Adipocyte (in vitro differentiated cells): ENCODE measurements at places on chromosomes 12 and 14.

DNA sequence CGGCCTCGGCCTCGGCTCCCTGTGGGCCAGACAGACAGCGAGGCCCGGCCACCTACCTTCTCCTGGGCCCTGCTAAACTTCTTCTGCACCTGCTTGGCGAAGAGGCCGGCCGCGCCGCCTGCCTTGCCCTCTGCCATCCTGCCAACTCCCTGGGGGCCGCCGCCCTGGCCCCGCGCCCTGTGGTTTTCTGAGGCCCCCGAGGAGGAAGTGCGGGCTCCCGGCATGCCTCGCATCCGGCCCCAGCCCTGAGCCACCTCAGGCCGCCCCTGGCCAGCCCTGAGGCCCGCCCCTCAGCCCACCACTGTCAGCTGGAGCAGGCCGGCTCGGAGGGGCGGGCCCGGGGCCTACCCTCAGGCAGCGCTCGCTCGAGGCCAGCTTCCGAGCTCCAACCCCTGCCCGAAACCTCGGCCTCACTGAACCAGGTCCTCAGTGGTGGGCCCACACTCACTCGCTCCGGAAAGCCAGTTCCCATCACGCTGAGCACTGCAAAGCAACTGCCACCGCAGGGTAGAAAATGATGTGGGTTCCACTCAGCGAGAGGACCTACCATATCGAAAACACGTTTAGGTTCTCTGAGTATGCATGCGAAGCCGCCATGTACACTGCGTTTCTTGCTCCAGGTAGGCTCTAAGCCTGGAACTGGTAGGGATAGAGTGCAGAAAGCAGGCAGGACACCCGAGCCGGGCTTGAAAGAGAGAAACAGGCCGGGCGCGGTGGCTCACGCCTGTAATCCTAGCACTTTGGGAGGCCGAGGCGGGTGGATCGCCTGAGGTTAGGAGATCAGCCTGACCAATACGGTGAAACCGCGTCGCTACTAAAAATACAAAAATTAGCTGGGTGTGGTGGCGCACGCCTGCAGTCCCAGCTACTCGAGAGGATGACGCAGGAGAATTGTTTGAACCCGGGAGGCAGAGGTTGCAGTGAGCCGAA is at the start of gene BIN2:
TSS of gene BIN2 (minus strand) at position 209 of the 930 bp plus-strand sequence. CDS start at position 137, 72 bp downstream.
- DNase-seq: no peak

GRCh38 chr12:108614041-108614440 is 16.2 kb upstream of the TMEM119 start:
- no peak for DNase-seq

DNA sequence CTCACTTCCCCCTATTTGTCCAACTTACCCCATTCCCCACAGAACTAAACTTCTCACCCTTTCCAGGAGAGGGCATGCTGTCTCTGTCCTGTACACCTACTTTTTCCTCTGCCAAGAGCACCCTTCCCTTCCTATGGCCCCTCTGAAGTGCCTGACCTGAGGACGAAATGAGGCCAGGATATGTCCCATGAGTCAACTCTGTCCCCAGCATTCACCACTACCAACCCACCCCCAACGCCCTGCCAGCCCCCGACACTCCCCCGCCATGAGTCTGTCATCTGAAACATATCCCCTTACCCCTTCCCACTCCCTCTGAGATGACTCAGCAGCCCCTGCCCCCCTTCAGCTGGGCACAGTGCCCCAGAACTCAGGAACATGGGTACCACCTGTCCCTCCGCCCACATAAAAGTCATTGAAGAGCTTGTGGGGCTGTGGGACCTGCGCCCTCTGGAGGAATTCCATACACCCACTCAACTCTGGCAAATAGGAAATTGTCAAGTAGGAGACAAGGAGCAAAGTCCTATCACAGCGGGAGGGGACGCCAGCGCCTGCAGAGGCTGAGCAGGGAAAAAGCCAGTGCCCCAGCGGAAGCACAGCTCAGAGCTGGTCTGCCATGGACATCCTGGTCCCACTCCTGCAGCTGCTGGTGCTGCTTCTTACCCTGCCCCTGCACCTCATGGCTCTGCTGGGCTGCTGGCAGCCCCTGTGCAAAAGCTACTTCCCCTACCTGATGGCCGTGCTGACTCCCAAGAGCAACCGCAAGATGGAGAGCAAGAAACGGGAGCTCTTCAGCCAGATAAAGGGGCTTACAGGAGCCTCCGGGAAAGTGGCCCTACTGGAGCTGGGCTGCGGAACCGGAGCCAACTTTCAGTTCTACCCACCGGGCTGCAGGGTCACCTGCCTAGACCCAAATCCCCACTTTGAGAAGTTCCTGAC is 26.3 kb downstream of the ITGA7 start:
- DNase-seq: peak; percentile 49

DNA sequence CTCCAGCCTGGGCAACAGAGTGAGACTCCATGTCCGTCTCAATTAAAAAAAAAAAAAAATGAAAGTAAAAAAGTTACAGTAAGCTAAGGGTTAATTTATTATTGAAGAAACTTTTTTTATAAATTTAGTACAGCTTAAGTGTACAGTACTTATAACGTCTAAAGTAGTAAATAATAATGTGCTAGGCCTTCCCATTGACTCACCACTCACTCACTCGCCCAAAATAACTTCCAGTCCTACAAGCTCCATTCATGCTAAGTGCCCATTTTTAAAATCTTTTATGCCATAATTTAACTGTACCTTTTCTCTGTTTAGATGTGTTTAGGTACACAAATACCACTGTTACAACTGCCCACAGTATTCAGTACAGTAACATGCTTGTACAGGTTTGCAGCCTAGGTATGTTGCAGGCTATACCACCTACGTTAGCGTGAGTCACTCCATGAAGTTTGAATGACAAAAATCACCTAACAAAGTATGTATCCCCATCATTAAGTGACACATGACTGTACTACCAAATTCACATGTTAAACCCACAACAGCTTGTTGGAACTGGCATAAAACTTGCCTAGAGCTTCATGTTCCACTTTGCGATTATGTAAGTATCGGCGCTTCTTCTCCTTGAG is 10.7 kb downstream of the KANSL2 start:
- DNase-seq: no peak

DNA sequence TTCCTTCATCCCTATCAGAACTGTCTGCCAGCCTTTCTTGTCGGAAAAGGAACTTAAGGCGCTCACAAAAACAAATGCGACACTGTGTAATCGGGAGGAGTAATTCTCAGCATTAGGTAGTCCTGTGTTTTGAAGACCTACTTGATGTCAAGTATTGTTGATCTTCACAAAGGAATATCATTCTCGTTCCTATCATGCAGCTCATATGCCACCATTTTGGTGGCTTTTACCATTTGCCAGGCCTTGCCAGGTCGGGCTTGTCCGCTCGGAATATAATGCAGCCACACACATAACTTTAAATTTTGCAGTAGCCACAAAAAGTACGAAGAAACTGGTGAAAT is 903 bp upstream of the PPP4R3A start:
- no peak for DNase-seq

DNA sequence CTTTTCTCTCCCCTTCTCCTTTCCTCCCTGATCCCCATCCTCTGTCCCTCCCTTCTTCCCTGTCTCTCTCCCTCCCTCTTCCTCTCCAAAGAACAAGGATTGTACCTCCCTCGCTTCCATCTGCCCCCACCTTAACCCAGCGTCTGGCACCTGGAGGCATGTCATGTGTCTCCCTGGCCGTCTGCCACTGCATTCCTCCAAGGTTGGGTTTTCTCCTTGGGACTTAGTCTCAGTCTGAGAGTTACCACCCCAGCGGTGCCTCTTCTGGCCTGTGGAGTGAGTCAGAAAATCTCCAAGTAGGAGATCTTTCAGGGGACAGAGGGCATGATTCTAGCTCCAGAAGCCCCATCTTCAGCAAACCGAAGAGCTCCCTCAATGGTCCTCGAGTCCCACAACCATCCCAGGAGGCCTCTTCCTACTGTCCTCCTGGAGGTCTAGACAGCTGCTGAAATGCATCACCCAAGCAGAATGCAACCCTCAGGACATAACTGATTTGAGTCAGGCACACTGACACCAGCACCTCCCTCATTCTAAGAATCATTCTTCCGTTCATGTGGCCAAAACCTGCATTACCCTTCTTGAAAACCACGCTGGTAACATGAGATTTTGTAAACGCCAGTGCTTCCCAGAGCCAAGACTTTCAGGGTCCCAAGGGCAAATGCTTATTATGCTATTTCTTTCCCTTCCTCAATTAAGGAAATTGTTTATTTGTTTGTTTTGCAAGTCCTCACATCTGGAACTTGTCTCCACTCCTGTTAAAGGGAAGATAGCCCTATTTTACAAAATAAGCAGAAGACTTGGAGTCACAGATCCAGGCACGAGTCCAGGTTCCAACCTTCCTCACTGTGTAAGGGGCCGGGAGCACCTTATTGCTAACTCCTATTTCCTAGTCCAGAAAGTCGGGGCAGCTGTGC is 463.2 kb downstream of the BCL11B start:
- no peak for DNase-seq

- DNase-seq: no peak
These were observed 293.4 kb downstream of the EGLN3 start for GRCh38 chr14:33657476-33657875.

GRCh38 chr12:43210485-43211192 is 341.4 kb downstream of the ADAMTS20 start:
- peak; percentile 28 for DNase-seq

- no peak for DNase-seq
These were observed 566 bp upstream of the PRDM4 start for GRCh38 chr12:107761502-107761904.

DNA sequence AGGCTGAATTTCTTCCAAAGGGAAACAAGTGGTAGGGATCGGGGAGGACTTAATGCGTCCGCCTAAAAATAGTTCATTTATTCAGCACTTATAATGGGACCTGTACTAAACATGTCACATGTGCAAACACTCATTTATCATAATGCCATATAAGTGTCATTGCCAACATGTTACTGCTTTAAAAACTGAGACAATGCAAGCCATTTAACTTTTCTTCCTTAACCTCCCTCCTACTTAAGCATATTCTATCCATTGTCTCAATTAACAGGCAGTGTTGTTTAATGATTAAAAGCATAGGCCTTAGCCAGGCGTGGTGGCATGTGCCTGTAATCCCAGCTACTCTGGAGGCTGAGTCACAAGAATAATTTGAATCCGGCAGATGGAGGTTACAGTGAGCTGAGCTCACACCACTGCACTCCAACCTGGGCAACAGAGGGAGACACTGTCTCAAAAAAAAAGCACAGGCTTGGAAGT is 13.5 kb upstream of the SCFD1 start:
- peak; percentile 28 for DNase-seq

DNA sequence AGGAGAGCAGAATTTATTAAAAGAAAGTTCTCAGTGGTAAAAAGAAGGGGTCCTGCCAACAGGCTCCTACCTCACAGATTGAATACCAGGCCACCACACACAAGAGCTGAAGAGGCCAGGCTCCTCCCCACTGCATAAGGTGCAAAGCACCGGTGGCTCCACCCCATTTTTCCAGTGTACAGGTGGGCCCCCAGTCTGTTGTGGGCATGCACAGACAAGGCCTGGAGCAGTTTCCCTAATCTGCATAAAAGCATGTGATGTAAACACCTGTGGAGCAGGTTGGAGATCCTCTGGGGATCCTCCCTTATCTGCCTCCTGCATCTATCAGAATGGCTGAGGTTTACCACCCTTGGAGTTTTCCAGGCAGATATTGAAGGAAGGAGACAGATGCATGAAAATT is 45.7 kb upstream of the PDZRN4 start:
- DNase-seq: no peak

- peak; percentile 73 for DNase-seq
These were observed 53.9 kb upstream of the DCD start for GRCh38 chr12:54701940-54702592.

DNA sequence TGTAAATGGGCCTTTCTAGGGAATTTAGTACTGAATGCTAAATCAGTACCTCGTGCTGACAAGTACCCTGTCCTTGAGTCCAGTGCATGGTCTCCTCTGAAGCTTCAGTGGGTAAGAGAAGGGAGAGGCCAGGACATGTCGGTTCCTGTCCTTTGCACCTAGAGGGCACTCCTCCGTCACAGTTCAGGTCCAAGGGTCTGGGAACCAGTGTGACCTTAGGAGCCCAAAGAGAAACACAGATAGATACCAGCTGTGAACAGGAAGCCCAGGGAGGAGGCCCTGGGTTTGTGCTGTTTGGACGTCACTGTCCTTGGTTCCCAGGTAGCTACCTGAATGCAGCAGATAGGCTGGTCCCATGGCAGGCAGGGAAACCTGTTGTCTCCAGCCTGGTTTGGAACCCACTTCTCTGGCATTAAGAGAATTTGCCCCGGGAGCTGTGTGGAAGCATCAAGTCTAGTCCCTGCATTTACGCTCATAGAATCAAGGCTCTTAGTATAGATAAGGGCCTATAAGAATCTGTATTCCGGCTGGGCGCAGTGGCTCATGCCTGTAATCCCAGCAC is 3.9 kb upstream of the FGF23 start:
- DNase-seq: no peak

- DNase-seq: no peak
These were observed 155.6 kb downstream of the ETV6 start for GRCh38 chr12:11805043-11805442.

DNA sequence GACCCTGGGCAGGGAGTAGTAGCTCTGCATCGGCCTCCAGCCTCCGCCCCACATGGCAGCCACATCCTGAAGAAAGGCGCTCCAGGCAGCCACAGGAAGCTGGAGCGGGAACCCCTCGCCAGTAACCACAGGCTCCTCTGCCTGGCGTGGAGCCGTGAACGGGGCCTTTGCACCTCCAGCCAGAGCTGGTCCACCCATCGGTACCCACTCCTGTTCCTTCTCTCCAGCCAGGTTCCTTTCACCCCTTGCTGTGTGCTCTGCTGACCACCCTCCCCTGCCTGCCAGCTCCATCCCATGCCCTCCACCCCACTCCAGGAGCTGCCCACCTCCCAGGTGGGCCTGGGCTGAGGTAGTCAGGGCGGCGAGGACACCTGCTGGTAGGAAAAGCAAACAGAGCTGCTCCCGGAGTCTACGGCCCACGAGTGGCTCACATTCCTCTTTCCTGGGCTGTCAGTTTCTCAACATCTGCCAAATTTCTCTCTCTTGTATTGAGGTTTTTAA is 2.7 kb downstream of the TGFB3 start:
- DNase-seq: peak; percentile 56

DNA sequence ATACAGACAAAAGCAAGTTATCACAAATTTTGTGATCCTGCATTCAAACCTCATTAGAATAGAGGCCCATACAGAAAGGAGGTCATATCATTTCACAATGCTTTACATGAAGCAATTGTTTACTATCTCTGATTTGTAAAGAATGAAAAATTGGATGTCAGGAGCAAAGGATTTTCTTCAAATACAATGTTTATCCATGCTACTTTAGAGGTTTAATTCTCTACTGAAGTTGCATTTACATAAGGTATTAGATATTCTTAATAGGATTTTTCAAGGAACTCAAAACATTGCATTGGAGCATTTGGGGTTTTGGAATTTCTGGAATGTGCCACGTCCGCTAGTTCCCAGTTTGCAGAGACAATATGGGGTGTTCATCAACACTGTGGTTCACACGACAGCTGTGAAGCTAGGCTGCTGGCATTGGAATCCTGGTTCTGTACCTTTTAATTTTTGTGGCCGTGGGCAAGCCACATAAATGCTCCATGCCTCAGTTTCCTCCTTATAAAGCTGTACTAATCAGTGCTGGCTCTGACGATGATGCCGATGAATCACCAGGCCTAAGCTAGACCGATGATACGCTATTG is 174.8 kb downstream of the APAF1 start:
- DNase-seq: no peak
